Mesothelial cell of epicardium (in vitro differentiated cells): ENCODE measurements at places on chromosomes 13 and 19. TPM values are rescaled to one million over a fixed set of nuclear protein-coding genes. Genes with fewer than 3 reads are reported as not detected.

The CFAP97D2 gene
- total RNA-seq: not detected in 3 replicates

The ZNF534 gene
- not detected in 3 replicates for total RNA-seq

The RUVBL2 gene
- 62.2 to 67.5 TPM (median 64.2 TPM) in 3 replicates for total RNA-seq

The ZNF177 gene
- 8.7 to 12.6 TPM (median 10.6 TPM) in 3 replicates for total RNA-seq

- no peak for DNase-seq
These were observed 6.2 kb upstream of the IRS2 start for GRCh38 chr13:109792416-109793059.

DNA sequence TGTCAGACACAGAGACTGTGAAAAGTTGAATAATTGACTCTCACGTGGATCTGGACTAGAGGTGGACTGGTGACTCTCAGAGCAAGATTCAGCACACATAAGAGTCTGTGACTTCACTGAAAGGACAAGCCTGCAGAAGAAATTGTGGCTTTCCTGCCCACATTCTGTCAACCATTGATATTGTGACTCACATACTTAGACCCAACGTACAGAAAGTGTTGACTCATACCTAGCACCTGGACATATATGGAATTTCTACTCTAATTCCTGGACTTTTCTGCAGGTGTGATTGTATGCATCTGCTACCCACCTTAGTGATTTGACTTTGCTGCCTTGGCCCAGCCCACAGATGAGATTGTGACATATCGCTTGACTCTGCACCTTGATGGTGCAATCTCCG lies 15.6 kb upstream of the ZNF730 start:
- no peak for DNase-seq

DNA sequence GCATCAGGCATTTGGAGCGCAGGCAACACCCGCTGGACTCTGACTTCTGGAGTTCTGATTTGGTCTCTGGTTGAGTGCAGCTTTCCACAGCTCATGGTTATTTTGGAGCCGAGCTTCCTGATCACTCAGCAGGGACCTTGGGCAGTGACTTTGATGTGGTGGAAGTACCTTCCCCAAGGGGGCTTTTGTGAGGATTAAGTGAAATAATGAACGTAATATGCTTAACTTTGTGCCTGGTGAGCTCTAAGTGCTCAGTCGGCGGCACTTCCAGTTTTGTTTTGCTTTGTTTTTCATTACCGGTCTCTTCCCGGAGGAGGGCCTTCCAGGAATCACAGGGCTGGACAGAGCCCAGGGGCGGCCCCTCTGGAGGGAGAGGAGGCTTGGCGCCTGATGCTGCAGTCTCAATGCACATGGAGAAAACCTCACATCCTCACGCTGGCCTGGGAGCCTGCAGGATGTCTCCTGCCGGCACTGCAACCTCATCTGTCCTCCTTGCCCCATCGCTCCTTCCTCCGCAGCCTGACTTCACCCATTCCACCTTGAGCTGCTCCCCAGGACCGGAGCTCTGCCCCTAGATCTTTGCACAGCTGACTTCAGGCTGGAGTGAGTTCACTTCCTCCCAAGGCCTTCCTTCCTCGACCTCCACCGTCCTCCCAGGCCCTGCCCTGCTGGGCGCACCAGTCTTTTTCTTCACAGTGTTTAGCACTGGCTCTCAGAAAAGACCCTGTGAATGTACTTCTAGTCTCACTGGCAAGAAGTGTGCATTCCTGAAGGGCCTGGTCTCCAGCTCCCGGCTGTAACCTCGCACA lies 1.5 kb downstream of the PLEKHF1 start:
- peak; percentile 64 for DNase-seq
